ENCODE measurements at places on chromosomes 13 and 19.

- DNase-seq: no peak
Observed at GRCh38 chr13:51630288-51630615, 46.0 kb downstream of the WDFY2 start.

DNA sequence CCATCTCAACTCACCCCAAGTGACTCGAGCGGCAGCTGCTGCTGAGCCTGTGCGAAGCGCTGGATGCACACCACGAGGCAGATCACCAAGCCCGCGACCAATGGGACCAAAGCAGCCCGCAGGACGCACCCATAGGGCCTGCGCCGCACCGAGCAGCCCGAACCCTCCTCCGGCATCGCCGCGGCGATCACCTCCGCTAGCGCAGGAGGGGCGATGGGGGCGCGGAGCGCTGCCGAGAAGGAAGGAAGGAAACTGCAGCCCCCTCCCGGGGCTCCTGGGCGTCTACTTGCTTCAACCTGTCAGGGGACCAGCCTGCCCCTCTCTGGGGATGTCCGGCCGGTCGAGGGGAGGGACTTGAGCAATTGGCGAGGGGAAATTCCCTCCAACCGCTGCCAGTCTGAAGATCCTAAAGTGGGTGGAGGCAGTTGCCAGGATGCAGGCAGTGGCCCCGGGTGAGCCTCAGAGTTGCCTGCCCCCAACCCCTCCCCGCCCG, at the start of gene CD70:
TSS of gene CD70 (minus strand) at position 324 of the 493 bp plus-strand sequence. CDS start at position 176, 148 bp downstream.
- DNase-seq: no peak

DNA sequence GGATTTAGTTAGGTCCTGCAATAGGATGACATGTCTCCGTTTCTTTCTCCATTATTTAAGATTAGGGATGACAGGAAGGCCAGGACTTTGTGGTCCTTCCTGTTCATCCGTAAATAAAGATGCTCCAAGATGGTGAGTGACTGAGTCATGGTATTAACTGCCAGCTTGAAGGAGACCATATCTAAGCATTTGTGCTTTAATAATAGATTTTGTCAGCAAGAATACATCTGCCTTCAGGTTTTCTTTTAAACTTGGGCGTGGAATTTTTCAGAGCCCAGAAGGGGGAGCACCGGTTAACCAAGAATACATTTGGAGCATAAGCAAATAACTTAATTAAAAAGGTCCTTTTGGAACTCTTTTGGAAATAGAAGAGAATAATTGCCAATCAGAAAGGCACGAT, 68.2 kb downstream of the ARHGAP35 start:
- no peak for DNase-seq

- no peak for DNase-seq
Observed at GRCh38 chr13:43294412-43294811, 271.0 kb downstream of the DNAJC15 start.

DNA sequence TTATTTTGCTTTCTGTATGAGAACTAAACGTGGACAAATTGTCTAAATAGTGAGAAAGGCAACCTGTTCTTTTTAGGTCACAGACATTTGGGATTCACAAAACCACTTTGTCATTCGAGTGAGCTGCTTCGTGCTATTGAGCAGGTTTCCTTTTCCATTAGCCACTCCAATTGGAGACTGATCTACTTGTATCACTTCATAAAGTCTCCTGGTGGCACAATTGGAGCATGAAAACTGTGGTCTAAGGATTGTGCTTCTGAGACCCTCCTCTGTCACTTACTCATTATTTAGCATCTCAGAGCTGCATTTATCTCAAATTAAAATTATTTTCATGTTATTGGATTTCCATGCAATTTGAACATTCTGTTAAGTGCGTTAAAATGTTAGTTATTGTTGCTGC, 397.7 kb downstream of the TDRD3 start:
- DNase-seq: no peak

- DNase-seq: no peak
Observed at GRCh38 chr19:18417250-18418028, 1.8 kb upstream of the SSBP4 start.

DNA sequence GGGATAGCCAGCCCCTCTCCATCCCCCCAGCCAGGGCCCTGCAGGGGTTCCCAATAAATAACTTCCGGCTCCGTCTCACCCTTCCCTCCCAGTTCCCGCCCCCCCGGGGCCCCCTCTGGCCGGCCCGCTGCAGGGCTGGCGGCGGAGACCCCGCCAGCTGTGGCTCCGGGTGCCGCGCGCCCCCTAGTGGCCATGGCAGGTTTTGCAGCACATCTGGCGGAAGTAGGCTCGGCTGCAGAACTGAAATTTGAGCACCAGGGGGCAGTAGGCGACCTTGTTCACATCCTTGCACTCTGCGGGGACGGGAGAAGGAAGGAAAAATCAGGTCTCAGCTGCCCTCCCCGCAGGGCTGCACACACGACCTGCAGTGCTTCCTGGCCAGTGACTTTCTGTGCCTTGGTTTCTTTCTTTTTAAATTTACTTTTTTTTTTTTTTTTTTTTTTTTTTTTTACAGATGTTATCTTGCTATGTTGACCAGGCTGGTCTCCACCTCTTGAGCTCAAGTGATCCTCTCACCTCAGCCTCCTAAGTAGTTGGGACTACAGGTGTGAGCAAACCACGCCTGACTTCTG, 3.6 kb upstream of the MYO1F start:
- DNase-seq: no peak

GRCh38 chr19:18058208-18059009, 28.3 kb downstream of the IL12RB1 start:
- no peak for DNase-seq

GRCh38 chr13:112814905-112815585, 125.2 kb downstream of the ATP11A start:
- no peak for DNase-seq

DNA sequence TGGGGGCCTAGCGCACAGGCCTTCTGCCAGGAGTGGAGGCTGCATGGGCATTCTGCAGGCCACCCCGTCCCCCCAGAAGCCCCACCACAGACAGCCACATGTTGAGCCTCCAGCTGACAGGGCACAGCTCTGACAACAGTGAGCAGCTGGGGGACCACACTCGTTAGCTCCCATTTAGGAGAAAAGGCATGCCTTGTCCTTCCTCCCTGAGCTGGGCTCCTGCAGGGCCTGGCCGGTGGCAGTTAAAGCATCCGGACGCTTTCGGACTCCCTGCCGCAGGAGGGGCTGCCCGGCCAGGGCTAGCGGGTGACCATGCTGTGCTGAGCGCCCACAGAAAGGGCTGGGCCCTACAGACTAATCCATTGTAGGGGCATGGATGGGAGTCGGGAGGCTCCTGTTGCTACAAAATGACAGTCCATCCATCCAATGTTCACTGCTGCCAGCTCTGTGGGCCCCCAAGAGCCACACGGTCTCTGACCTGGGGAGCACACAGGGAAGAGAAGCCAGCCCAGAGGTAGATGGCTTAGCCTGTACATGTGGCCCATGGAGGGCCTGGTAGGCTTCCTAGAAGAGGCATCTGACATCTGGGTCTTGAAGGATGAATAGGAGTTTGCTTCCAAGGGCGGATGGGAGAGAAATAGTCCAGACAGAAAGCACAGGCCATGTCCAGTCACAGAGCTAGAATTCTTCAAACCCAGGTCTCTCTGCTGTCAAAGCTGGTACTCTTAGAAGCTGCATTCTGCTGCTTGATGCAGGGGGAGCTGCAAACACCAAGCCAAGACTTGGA, 116.5 kb upstream of the VSTM2B start:
- DNase-seq: no peak

GRCh38 chr19:3672575-3672948, 27.7 kb downstream of the PIP5K1C start:
- DNase-seq: no peak

DNA sequence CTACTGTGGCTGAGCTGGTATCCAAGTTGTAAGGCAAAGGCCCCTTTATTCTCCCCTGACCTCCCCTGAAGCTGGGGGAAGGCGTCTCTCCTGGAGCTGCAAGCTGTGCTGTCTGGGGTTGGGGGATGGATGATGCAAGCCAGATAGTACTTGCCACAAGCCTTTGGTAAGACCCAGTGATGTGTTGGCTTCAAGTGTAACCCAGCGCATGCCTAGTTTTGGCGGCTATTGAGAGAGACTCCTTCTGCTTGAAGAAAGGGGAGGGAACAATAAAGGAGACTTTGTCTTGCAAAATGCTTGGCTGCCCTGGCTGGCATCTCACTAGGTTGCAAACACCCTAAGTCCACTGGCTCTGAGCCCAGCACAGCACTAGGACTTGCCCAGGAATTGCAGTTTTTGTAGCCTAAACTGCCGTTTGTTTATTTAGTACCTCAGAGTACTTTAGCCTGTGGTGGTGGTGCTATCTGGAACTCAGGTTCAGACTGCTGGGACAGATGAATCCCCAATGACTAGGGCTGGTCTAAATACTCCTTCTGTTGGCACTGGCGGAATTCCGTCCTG, 108.2 kb downstream of the TNFSF13B start:
- DNase-seq: no peak

DNA sequence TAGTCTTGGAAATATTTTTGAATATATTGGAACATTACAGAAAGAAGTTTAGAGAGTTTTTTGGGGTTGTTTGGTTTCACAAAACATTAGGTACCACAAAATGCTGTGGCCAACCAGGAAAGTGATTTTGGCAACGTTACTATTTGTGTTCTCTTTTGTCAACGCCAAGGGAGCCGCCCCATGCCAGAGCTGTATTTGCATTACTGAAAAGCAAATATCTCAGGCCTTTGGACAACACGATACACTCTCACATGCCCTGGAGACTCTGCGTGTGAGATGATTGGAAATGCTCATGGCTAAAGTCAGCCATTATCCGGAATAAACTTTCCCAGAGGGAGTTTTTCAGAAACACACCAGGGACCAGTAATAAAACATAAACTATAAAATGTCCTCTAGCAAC, 324.6 kb downstream of the SHISA2 start:
- no peak for DNase-seq

GRCh38 chr13:102642475-102642874, 45.7 kb downstream of the TPP2 start:
- DNase-seq: no peak

- no peak for DNase-seq
Observed at GRCh38 chr13:74973935-74974879, 507.8 kb downstream of the TBC1D4 start.

- DNase-seq: no peak
Observed at GRCh38 chr13:43936647-43937046, 56.9 kb downstream of the LACC1 start.

DNA sequence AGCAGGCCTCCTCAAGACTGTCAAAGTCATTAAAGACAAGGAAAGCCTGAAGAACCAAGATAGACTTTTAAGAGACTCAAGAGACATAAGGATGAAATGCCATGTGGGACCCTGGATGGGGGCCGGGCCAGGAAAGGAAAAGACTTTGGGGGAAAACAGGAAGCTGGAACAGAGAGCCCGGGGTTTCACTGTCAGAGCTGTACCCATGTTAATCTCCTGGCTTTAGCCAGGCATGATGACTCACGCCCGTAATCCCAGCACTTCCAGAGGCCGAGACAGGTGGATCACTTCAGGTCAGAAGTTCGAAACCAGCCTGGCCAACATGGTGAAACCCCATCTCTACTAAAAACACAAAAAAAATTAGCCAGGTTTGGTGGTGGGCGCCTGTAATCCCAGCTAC, 5.6 kb upstream of the KLF16 start:
- DNase-seq: no peak

GRCh38 chr19:19558055-19558454, 20.0 kb downstream of the CILP2 start:
- DNase-seq: no peak

DNA sequence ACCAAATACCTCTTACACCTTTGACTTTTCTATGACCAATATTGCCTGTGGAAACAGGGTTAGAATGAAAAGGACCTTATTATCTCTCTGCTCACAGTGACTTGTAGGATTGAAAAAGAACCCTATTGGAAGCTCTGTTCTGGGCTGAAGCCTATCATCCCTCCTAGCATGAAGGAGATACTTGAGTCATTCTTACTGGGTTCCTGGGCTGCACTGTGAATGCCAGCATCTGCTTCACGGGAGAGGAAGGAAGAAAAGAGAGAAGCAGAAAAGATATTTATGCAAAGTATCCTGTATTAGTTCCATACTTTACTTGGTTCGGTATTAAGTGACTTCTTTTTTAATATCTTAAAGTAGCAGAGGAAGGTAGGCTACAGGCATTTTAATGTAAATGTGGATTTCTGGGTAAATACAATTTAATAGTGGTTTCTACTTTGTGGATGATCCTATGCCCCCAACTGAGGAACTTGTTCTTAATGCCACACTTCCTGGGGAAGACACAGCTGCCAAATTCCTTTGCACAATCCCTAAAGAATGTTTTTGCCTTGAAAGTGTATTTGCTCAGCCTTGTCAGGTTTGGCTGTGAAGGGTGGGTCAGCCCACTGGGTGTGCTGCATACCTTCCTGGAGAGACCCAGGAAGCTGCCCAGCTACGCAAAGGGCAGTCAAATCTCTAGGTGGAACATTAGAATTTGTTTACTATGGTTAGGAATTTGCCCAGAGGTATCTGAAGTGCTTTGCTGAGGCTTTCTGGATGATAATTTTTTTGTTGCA, 13.7 kb upstream of the SCEL start:
- no peak for DNase-seq

GRCh38 chr19:47266401-47266941, 8.2 kb upstream of the INAFM1 start:
- no peak for DNase-seq

- DNase-seq: no peak
Observed at GRCh38 chr19:41811981-41812380, 15.6 kb downstream of the CEACAM3 start.

DNA sequence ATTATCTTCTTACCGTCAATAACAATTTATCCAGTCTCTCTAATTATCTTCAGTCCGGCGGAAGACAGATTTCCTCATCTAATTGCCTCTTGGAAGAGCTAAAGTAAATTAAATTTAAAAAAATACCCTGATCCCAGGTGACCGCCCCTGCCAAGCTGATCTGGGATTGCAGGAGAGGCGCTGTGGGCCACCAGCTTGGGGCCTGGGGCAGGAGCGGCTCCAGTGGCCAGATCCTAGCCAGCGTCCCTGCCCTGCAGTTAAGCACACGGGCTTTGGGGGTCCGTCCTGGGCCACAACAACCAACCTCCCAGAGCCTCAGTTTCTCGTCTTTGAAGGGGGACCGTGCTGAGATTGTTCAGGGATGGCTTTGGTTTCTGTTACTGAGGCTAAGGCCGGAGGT, 12.4 kb upstream of the TMEM255B start:
- no peak for DNase-seq

GRCh38 chr13:21256351-21256761, 79.9 kb downstream of the MRPL57 start:
- DNase-seq: no peak
